ENCODE measurements at places on chromosomes 3 and 15.

- peak; percentile 86 for DNase-seq
Measured at GRCh38 chr3:56758539-56758981, 43.2 kb downstream of the ARHGEF3 start.

- no peak for DNase-seq
Measured at GRCh38 chr15:66894986-66895780, 170.2 kb upstream of the SMAD3 start.

DNA sequence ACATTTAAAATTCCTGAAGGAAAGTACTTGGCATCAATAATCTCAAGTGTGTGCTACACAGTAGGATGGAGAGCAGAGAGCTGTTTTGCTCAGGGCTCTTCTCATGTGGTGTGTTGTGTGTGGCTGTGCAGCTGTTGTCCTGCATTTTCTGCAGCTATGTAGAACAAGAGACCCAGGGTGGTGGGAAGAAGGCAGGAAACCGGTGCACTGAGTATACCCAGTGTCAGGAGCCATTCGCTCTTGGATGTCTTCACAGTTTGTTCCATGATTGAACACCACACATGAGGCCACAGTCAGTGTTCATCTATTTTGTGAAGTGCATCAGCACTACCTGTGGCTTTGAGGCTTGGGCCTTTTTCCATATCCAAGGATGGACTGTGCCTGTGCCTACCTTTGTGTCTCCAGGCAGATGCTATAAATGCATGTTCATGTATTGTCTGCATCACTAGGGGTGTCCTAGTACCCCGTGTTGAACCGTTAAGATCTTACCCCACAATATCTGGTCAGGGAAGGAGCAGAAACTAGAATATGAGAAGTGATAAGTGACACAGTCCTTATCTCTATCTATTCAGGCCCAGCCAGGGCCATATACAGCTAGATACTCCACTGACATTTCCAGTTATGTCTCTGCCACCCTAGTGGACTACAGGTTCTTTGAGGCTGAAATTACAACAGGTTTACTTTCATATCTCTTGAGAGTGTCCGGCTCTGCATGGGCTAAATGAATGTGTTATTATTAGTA is 194.3 kb downstream of the NR2F2 start:
- DNase-seq, result no peak

DNA sequence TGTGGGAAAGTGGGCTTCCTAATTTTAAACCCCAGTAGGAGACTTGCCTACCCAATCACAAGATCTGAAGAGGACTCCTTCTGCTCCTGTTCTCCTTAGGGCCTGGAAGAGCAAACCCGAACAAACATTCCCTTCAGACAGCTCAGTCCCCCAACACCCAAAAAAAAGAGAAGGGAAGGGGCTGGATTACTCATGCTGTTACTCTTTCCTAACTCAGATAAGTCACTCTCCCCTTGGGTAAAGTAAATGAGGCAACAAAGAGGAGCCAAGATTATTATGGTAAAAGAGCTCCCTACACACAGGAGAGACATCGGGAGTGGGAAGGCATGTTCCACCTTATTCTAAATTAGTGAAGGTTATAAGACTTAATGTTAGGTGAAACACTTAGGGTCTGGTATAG is 18.1 kb upstream of the LEKR1 start:
- DNase-seq, result peak; percentile 60

GRCh38 chr3:50714946-50715345 is 40.2 kb downstream of the DOCK3 start:
- no peak for DNase-seq

DNA sequence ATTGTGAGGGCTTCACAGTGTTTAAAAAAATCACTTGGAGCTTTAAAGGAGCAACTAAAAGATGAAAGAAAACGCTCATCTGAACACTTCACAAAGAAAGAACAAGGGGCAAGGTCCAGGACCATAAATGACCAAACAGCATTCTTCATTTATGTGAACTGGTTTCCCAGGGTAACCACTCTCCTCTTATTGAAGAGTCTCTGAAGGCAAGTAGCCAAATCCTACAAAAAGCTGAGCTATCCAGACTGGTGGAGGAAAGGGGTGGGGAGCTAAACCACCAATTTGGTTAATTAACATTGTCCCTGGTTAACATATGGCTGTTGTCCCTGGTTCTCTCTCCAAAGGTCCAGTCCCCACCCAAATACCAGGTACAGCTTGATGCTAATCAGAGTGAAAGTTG is 58.1 kb downstream of the OSBPL10 start:
- DNase-seq, result no peak

- DNase-seq, result no peak
Measured at GRCh38 chr15:54789376-54789775, 407.4 kb downstream of the RSL24D1 start.

DNA sequence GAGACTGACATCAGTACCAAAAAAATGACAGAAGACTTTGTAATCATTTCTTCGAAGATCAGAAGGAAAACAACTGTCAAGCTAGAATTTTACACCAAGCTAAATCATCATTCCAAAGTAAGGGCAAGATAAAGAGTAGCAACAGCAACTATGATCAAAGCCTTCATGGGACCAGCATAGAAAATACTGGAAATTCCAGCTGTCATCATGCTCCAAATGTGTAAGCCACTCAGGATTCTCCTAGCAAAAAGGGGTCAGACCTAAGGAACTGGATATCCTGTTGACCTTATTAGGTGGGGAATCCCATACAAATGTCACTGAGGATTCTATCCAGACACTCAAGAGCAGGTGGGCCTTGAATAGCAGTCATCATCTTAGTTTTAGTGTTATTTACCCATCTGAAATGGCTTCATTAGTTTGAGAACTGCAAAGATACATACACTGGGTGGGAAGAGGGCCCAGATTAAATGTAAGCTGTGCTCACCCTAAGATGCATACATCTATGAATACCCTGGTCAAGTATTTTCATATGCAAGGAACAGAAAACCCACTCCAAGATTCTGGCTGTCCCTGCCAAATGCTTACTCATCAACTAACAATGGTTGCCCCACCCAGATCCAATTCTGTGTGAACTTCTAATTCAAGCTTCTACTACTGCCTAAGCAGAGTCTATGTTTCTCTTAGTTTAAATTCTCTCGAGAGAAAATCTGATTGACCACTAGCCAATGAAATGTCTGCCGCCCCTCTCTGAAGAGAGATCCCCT is 33.5 kb downstream of the CLDN18 start:
- DNase-seq, result peak; percentile 82

GRCh38 chr3:69116897-69117296 is 5.5 kb downstream of the LMOD3 start:
- DNase-seq, result peak; percentile 38

DNA sequence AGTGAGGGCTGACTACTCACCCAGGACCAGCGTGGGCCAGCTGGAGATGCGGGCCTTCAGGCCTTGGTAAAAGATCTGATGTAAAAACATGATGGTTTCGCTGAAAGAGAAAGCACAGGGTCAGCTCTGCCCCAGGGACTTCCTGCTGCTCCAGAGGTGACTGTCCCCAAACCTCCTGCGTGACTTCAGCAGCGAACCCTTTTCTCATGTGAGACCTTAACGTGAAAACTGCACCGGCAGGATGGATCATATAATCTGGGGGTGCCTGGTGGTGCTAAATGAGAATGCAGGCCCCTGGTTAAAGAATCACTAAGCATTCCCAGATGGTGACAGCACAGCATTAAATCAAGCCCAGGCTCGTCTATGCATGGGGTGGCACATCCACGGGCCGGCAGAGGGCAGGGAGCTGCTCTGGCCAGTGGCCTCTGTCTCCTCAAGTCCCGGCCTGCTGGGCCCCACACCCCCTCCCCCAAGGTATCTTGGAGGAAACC is 55.4 kb downstream of the RASGRF1 start:
- peak; percentile 11 for DNase-seq

- no peak for DNase-seq
Measured at GRCh38 chr3:173225351-173225750, 84.3 kb upstream of the SPATA16 start.

DNA sequence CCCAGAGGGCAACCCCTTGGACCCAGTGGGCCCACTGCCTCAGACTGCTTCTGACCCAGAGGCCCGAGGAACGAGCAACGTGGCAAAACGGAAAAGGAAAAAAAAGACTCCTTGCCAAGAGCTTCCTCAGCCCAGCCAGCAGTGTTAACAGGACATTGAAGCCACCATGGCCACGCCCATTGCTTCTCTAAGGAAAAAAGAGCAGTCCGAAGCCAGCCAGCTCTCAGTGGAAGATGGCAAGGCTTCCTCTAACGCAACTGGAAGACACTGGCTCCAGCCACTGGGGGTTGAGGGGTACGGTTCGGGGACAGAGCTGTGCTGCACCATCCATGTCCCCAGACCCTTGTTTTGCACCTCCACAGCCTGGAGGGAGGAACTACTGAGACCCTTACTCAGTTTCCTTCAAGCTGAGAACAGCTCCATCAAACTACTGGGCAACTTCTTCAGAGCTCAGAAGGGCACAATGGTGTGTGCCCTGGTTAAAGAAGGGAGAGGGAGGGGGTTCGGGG is 10.7 kb downstream of the BMF start:
- DNase-seq, result no peak

GRCh38 chr3:125010393-125010792 is 45.4 kb downstream of the HEG1 start:
- no peak for DNase-seq

GRCh38 chr3:98262046-98262445 is 2.0 kb upstream of the OR5H6 start:
- DNase-seq, result no peak

DNA sequence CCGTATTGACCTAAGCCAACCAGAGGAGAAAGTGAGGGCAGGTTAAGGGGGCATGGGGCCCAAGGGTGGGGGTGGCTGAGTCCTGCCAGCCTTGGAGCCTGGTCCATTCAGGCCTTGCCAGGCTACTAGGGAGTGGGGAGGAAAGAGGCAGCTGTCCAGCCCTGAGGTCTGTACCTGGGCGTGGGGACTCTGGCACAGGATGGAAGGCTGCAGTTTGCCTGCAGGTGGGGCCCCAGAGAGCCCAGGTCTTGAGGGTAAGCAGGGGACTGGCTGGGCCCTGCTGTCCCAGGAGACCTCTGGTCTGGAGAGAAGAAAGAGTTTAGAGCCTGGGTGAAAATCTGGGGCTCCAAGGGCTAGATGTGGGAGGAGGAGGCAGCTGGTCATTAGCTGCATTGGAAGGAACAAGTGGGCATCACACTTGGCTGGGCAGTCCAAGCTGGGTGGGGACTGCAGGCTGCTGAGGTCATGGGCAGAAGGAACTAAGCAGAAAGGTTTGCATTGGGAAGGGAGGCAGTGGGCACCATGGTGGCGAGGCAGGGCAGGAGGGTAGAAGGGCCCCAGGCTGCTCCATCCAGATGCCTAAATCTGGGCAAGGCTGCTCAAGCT is 108.4 kb downstream of the OXNAD1 start:
- DNase-seq, result no peak

DNA sequence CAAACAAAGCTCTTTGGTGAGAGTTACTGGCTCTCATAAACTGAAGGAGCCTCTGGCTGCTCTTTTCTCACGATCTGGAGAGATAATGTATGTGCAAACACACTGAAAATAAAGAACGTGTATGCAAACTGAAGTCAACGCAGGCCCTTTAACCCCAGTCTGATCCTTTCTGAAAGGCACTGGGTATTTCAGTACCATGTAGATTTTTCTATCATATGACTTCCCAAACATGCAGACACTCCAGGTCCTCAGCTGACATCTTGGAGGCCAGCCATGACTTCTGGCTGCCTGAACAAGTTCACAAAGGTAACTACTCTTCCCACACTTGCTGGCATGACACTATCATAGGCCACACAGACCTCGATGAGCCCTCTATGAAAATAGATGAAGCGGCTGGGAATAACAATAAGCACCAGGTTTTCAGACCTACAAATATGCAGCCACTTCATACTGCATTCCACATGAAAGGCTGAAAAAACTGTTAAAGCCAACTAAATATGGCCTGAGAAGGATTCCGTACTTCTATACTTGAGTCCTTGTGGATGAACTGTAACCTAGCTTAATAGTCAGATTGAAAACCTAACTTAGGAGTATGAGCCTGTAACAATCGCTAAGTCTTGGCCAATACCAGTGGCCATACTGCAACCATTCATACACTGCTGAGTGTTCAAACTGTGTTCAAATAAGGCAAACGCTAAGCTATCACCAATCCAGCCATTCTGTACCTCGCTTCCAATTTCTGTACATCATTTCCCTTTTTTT is 121.3 kb downstream of the THRB start:
- no peak for DNase-seq

DNA sequence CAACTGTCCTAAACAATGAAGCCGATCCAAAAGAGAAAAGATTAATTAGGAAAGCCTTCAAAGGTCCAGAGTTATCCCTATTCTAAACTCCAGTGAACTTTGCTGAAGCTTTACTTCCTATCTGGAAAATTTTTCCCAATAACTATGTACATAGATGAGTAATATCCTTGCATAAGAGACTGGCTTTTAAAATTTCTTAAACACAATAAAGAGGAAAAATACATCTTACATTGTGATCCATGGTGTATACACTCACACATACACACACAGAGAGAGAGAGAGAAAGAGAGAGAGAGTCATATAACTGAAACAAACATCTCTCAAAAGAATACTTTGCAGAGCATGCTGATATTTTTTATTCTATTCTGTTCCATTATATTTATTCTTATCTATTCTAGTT is 20.0 kb downstream of the SPTSSB start:
- no peak for DNase-seq

DNA sequence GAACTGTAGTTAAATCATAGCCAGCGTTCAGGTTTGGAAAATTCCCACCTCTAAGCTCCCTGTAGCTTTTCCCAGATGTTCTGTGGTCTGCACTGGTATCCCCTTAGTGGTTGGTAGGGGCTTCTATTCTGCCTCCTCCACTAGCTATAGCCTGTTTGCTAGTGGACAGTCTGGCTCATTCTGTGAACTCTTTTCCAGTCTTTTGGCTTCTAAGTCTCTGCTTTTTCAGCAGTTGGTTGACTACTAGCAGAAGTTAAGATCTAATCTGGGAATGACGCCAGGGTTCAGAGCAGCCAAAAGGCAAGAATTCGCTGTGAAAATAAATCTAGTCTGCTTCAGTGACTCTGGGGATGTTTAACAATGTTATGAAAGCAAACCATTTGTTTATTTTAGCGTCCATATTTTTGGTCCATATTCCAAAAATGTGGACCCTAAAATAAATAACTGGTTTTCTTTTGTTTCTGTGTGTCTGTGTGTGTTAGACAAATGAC is 73.7 kb upstream of the WDR72 start:
- DNase-seq, result no peak

- DNase-seq, result no peak
Measured at GRCh38 chr3:110612045-110612444, 459.6 kb upstream of the NECTIN3 start.

DNA sequence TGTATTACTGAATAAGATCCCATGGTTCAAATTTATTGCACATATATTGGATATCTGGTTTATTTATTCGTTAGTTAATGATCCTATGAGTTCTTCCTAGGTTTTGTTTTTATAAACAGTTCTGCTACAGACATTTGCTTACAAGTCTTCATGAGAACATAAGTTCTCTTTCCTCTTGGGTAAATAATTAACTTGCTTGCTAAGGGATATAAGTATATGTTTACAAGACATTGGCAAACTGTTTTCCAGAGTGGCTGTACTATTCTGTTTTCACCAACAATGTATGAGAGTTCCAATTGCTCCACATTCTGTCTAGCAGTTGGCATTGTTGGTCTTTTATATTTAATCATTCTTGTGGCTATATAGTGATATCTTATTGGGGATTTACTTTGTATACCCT is 341.8 kb upstream of the GBE1 start:
- DNase-seq, result no peak

GRCh38 chr15:34271493-34271892 is 46.7 kb downstream of the EMC4 start:
- DNase-seq, result peak; percentile 85

Measured in LHCN-M2 (cell line).